Hematopoietic multipotent progenitor cell treated with erythropoietin and hydrocortisone succinate and interleukin-3 and kit ligand, for 4 days (in vitro differentiated cells): ENCODE measurements at places on chromosomes 11 and 22.
A peak's percentile ranks its signal among the peaks of the same experiment; 100 is the strongest.

DNA sequence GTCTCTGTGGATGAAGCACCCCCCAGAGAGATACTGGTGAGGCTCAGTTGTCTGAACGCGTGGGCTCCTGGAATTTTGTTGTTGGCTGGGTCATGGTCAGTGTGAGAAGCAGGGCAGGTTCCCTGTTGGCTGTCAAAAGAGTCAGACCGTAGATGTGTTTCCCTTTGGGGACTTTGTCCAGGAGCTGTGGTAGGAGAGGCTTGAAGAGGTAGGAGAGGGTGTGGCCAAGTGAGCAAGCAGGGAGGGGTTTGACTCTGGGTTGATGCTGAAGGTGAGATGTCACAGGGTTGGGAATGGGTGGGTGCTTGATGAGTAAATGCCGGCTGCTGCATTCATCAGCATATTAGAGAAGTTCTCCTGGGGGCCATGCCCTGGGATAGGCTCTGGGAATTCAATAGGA is 803.2 kb downstream of the TBC1D22A start:
- no peak for DNase-seq

- DNase-seq = no peak
Measured at GRCh38 chr11:126079621-126080124, 17.0 kb upstream of the CDON start.

- peak; percentile 70 for DNase-seq
Measured at GRCh38 chr11:65426839-65427690, 4.5 kb downstream of the NEAT1 start.

DNA sequence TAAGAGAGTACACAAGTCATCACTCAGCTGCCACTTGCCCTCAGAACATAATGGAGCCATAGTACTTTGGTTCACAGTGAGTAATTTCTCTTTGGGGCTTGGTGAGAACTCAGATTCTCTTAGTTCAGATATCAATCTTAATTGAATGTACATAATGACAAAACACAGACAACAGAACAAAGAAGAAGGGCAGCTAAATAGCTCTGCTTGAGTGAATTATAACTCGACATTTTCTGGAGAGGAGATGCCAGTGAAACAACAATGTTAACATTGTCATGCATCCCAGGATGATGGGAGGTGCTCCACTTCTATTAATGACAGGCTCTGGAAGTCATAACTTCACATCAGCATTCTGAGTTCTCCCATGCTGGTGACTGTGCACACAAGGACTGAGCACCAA is 508.1 kb downstream of the TMEM135 start:
- DNase-seq = no peak
